Osteoblast (primary cell): ENCODE measurements at places on chromosomes 1 and 21. TPM values are rescaled to one million over a fixed set of nuclear protein-coding genes. Genes with fewer than 3 reads are reported as not detected.
A peak's percentile ranks its signal among the peaks of the same experiment; 100 is the strongest.

Gene C1QA
- 1.1 TPM in 1 of 2 replicates, not detected in the other for total RNA-seq

DNA sequence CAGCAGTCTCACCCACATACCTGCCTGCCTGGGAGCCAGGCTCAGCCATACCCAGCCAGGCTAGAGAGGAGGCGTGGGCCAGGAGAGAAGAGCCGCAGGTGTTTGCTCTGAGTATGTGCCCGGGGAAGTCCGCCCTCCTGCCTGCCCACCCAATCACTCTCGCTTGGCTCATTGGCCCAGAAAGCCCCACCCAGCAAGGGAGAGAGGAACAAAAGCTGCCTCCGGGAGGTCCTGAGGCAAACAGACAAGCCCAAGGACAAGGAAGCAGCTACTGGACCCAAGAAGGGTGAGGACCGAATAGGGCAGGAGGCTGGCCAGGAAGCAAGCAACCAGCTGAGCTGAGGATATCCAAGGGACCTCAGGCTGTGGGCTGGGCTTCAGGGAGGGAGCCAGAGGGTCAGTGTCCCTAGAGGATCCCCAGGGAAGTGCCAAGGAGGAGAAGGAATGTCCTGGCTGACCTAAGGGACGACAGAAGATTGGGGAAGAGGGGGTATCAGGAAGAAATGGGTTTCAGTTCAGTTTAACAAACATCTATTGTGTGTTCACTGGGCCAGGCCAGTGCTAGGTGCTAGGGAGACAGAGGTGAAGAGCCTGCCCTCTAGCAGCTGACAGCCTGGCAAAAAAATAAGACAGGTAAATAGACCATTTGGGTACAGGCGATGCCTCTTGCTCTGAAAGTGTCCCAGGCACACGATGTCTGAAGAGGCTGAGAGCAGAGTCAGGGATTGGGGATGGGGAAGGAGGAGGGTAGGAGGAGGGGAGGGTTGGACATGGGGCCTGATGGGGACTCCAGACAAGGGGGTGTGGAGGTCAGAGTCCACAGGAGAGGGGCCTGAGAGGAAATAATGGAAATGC is at the start of gene GJB4:
Gene GJB4 (plus strand): TSS at position 238 of the 855 bp plus-strand sequence. CDS start 1,515 bp downstream, outside the sequence.
- no peaks in the 10 kb centered on the region for H3K36me3 ChIP-seq
- no peaks in the 10 kb centered on the region for H3K27me3 ChIP-seq
- H3K4me1 ChIP-seq: peaks cover 8% of the 10 kb centered on the region
- peak; percentile 67 for DNase-seq
- no peak within 1 kb of the TSS for H3K27ac ChIP-seq
- no peak within 1 kb of the TSS for H3K4me3 ChIP-seq

Gene RXRG
- not detected in 2 replicates for total RNA-seq

GRCh38 chr1:180527101-180527669 is 24.8 kb upstream of the ACBD6 start:
- H3K4me1 ChIP-seq: peaks cover 11% of the 10 kb centered on the region
- H3K27ac ChIP-seq: no peak overlapping the region
- DNase-seq: no peak

- DNase-seq: no peak
- H3K4me1 ChIP-seq: no peaks in the 10 kb centered on the region
- H3K4me3 ChIP-seq: no peak overlapping the region
- H3K27me3 ChIP-seq: peaks cover 9% of the 10 kb centered on the region
- no peaks in the 10 kb centered on the region for H3K36me3 ChIP-seq
- no peak overlapping the region for H3K27ac ChIP-seq
Observed at GRCh38 chr1:60889709-60890108, 192.7 kb upstream of the NFIA start.

GRCh38 chr1:234144901-234145300 is 228.4 kb upstream of the COA6 start:
- H3K4me3 ChIP-seq: no peak overlapping the region
- no peak overlapping the region for H3K27ac ChIP-seq
- H3K4me1 ChIP-seq: peaks cover 4% of the 10 kb centered on the region
- H3K36me3 ChIP-seq: no peaks in the 10 kb centered on the region
- no peaks in the 10 kb centered on the region for H3K27me3 ChIP-seq

- peaks cover 75% of the 10 kb centered on the region for H3K36me3 ChIP-seq
- no peak overlapping the region for H3K4me3 ChIP-seq
- no peak for DNase-seq
- H3K27ac ChIP-seq: no peak overlapping the region
Observed at GRCh38 chr1:223763881-223764280, 51.5 kb downstream of the CAPN2 start.

Gene NUAK2
- 2.7 and 3.6 TPM in 2 replicates for total RNA-seq

DNA sequence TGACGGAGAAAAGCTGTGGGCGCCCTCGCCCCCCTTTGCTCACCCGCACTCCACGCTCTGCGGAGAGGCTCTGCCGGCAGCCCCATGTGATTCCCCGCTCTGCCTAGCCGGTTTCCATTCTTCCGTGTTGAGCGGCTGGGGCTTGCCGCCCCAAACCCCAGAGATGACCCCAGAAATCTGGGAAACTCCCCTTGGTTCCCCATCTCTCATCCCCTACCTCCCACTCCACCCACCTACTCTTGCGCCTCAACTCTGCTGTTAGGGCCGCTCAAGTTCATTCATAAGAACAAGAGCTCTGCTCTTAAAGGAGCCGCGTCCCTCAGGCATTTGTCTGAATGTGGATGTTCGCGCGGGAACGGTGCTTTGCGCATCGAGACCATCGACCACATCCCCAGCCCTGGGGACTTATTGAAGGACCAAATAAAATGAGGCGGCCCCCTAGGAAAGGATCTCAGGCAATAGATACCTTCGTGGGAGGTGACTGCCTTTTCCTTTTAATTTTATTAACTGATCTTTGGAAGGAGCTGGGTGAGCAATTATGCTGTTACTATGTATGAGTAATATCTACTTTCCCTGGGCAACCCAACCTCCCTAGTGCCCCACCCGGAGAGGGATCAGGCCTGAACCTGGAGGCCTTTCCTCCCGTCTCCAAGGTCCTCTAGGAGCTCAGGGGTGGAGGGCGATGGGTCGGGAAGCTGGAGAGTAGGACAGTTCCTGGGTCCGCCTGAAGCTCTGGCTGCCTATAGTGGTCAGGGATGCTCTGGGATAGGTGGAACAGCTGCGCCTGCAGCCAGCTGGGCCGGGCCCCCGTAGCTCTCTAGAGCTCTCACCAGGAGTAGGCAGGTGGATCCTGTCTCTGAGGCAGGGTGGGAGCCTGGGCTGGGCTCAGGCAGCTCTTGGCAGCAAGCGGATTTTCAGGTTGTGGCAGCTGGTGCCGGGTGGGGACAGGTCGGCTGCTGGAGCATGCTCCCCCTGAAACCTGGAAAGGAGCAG is 898 bp downstream of the MFSD2A start:
- H3K27ac ChIP-seq: peak overlapping the region; percentile 78
- peaks cover 24% of the 10 kb centered on the region for H3K36me3 ChIP-seq
- no peaks in the 10 kb centered on the region for H3K27me3 ChIP-seq
- peaks cover 24% of the 10 kb centered on the region for H3K4me1 ChIP-seq
- H3K4me3 ChIP-seq: peak overlapping the region; percentile 88
- DNase-seq: peak; percentile 97

GRCh38 chr1:227543283-227544066 is 19.9 kb upstream of the ZNF678 start:
- H3K27me3 ChIP-seq: no peaks in the 10 kb centered on the region
- peaks cover 9% of the 10 kb centered on the region for H3K4me1 ChIP-seq
- no peak for DNase-seq
- H3K27ac ChIP-seq: no peak overlapping the region

Gene S100A2
- total RNA-seq: 1.8 and 2.1 TPM in 2 replicates

DNA sequence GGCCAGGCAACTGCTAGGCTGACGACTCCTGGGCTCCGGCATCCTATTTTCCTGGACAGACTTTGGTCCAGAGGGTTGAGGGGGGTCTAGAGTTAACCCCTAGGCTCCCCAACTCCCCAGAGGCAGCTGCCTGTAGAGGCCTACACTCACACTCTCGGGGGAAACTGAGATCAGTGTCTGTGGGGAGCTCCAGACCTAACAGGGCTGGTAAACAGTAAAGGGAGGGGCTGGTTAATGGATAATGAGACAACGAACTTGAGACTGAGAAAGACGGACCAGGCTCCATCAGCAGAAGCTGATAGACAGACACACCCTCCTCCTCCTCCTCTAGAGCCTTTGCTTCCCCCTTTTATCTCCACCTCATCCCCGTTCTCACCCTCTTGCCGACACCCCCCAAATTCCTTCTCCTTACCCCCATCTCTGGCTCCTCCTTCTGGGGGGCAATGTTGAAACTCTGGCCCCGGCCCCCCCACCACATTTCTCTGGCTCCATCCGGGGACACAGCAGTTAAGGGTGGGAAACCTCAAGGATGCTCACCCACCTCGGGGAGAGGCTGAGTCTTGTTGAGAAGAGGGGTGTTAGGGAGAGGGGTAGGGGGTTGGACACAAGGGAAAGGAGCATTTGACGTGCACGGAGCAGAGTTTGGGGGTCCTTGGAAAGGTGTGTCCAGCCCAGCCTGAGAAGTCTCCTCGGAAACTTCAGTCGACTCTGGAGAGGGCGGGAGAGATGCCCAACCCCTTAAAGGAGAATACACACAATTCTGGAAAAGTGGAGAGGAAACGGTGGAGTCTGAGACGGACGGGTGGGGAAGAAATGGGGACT is at the start of gene MTMR11:
Gene MTMR11 (minus strand): TSS at position 710 of the 822 bp plus-strand sequence. CDS start 232 bp downstream, at position 478.
- DNase-seq: peak; percentile 90
- peaks cover 14% of the 10 kb centered on the region for H3K36me3 ChIP-seq
- no peaks in the 10 kb centered on the region for H3K27me3 ChIP-seq
- peak within 1 kb of the TSS; percentile 89 for H3K4me3 ChIP-seq
- peak within 1 kb of the TSS; percentile 17 for H3K27ac ChIP-seq

GRCh38 chr1:192003295-192004077 is 154.8 kb upstream of the RGS18 start:
- no peak overlapping the region for H3K27ac ChIP-seq
- no peaks in the 10 kb centered on the region for H3K36me3 ChIP-seq
- H3K27me3 ChIP-seq: no peaks in the 10 kb centered on the region
- H3K4me1 ChIP-seq: no peaks in the 10 kb centered on the region

DNA sequence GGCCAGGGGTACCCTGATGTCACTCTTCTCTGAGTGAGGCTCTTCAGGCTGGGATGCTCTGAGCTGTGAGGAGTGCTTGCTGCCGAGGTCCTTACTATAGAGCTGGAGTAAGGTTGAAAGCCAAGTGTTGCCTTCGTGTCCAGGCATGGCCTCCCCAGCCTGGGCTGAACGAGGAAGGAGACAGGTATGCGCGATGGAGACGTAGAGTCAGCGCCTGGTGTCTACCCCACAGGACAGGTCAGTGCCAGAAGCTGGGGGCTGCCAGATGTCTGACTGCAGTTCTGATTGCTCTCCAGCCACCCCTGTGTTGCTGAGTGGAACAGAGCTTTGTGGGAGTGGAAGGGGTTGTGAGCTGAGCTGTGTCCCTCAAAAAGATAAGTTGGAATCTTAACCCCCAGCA is 135.8 kb upstream of the AJAP1 start:
- no peak overlapping the region for H3K4me3 ChIP-seq
- no peak for DNase-seq
- H3K27me3 ChIP-seq: no peaks in the 10 kb centered on the region
- no peak overlapping the region for H3K27ac ChIP-seq

Gene C1orf87
- total RNA-seq: not detected in 2 replicates

DNA sequence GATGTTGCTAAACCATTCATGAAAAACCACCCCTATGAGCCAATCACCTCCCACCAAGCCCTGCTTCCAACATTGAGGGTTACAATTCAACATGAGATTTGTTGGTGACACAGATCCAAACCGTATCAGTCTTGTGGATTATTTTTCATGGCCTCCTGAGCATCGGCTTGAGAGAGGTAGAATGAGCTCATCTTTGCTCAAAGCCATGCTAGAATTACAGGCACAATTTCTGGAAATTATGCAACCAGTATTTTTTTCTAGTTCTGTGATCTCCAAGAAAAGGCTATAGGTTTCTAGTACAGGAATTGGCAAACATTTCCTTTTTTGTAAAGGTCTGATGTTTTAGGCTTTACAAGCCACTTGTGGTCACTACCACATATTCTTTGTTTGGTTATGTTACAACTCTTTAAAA is 219.4 kb downstream of the DUSP10 start:
- no peaks in the 10 kb centered on the region for H3K4me1 ChIP-seq
- H3K27ac ChIP-seq: no peak overlapping the region
- no peak for DNase-seq
- H3K27me3 ChIP-seq: no peaks in the 10 kb centered on the region

- H3K4me1 ChIP-seq: peaks cover 12% of the 10 kb centered on the region
- no peak for DNase-seq
- H3K27ac ChIP-seq: no peak overlapping the region
- H3K27me3 ChIP-seq: no peaks in the 10 kb centered on the region
- peaks cover 13% of the 10 kb centered on the region for H3K36me3 ChIP-seq
- no peak overlapping the region for H3K4me3 ChIP-seq
Observed at GRCh38 chr21:33443194-33443593, 36.6 kb downstream of the TMEM50B start.
